CD4-positive, CD25-positive, alpha-beta regulatory T cell (primary cell): ENCODE measurements at places on chromosomes 4 and X.

GRCh38 chr4:17526695-17527477 lies 11.9 kb downstream of the CLRN2 start:
- H3K36me3 ChIP-seq, result no peaks in the 10 kb centered on the region
- no peaks in the 10 kb centered on the region for H3K4me1 ChIP-seq
- H3K4me3 ChIP-seq, result no peak overlapping the region
- H3K27me3 ChIP-seq, result peaks cover 2% of the 10 kb centered on the region
- no peak overlapping the region for H3K27ac ChIP-seq

GRCh38 chr4:12562021-12562420 lies 922.1 kb downstream of the RAB28 start:
- H3K27me3 ChIP-seq, result no peaks in the 10 kb centered on the region
- no peaks in the 10 kb centered on the region for H3K4me1 ChIP-seq
- H3K27ac ChIP-seq, result no peak overlapping the region
- no peak for DNase-seq
- no peaks in the 10 kb centered on the region for H3K36me3 ChIP-seq

DNA sequence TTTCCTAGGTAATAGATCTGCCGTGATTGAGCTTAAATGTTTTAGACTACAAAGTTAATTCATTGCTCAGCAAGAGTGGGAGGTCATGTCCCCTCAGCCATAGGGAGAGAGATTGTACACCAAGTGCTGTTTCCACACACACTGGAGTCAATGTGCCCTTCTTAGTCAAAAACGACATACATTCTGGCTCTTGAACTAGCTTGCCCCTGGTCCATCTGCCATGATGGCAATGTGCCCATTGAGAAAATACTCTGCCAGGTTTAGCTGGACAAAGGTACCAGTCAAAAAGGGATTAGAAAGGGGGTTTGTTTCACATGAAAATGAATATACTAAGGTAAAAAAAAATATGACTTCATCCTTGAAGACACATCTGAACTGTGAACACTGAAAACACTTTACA lies 377.1 kb upstream of the ADGRL3 start:
- H3K27me3 ChIP-seq, result no peaks in the 10 kb centered on the region
- no peak overlapping the region for H3K27ac ChIP-seq
- H3K4me1 ChIP-seq, result no peaks in the 10 kb centered on the region
- no peaks in the 10 kb centered on the region for H3K36me3 ChIP-seq

DNA sequence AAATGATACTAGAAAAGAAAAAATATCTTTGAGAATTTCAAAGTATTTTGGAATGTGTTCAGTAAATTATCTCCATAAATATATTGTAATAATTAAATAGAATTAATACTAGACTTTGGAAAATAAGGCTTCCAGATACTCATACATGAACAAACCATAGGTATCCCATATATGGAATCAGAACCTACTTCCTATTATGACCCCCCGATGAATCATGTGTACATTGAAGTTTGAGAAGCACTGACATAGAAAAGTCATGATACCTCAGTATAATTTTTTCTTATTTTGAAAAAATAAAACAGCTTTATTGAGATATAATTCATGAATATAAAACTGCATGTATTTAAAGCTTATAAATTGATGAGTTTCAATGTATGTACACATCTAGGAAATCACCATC lies 27.2 kb upstream of the SMARCA5 start:
- no peaks in the 10 kb centered on the region for H3K4me1 ChIP-seq
- no peaks in the 10 kb centered on the region for H3K36me3 ChIP-seq
- H3K27me3 ChIP-seq, result peaks cover 5% of the 10 kb centered on the region
- no peak overlapping the region for H3K27ac ChIP-seq

GRCh38 chr4:71266090-71266794 lies 72.6 kb upstream of the SLC4A4 start:
- no peak for DNase-seq
- H3K27ac ChIP-seq, result no peak overlapping the region
- no peaks in the 10 kb centered on the region for H3K4me1 ChIP-seq
- no peaks in the 10 kb centered on the region for H3K27me3 ChIP-seq

GRCh38 chr4:53186714-53187358 lies 179.0 kb downstream of the SCFD2 start:
- H3K4me1 ChIP-seq, result no peaks in the 10 kb centered on the region
- no peaks in the 10 kb centered on the region for H3K27me3 ChIP-seq
- H3K27ac ChIP-seq, result no peak overlapping the region
- no peaks in the 10 kb centered on the region for H3K36me3 ChIP-seq
- DNase-seq, result no peak
- H3K4me3 ChIP-seq, result no peak overlapping the region

DNA sequence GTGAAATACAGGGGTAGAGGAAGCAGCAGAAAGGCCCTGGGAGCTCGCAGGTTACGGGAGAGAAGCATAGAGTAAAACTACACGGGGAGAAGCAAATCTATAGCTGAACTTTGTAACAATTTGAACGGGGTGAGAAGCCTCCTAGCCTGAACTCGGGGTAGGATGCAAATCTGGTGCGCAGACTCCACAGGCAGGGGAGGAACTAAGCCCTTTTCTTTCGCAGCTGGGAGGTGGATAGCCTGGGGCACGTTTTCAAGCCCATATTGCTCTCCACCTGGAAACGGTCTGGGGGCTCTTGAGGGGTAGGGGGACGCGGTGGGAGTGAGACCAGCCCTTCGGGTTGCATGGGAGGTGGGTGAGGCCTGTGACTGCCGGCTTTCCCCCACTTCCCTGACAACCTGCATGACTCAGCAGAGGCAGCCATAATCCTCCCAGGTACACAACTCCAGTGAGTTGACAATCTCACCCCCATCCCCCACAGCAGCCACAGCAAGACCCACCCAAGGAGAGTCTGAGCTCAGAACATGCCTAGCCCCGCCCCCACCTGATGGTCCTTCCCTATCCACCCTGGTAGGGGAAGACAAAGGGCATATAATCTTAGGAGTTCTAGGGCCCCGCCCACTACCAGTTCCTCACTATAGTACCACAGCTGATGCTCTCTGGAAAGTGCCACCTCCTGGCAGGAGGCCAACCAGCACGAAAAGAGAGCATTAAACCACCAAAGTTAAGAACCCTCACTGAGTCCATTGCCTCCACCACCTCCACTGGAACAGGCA lies 29.9 kb downstream of the SOWAHB start:
- no peak for DNase-seq
- no peak overlapping the region for H3K27ac ChIP-seq
- H3K4me3 ChIP-seq, result no peak overlapping the region

DNA sequence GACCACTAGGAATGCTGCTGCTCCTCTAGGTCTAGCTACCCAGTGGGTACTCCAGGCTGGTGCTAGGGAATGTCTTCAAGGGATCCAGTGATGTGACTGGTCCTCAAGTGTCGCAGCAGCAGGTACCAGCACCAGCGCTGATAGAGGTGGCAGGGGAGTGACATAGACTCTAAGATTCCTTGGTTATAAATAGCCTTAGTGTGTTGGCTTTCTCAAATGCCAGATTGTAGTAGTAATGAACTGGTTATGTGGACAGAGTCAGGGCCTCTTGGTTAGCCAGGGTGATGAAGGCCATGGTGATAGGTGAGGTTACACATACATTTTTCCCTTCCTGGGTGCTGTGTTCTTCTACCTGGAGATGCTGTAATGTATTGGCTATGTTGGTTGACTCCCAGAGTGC lies 38.3 kb downstream of the DCLK2 start:
- H3K4me3 ChIP-seq, result no peak overlapping the region
- no peak overlapping the region for H3K27ac ChIP-seq

- no peaks in the 10 kb centered on the region for H3K36me3 ChIP-seq
- no peak overlapping the region for H3K4me3 ChIP-seq
- H3K4me1 ChIP-seq, result no peaks in the 10 kb centered on the region
- no peak for DNase-seq
- H3K27ac ChIP-seq, result no peak overlapping the region
Measured at GRCh38 chrX:10048076-10048475, 80.9 kb downstream of the CLDN34 start.

DNA sequence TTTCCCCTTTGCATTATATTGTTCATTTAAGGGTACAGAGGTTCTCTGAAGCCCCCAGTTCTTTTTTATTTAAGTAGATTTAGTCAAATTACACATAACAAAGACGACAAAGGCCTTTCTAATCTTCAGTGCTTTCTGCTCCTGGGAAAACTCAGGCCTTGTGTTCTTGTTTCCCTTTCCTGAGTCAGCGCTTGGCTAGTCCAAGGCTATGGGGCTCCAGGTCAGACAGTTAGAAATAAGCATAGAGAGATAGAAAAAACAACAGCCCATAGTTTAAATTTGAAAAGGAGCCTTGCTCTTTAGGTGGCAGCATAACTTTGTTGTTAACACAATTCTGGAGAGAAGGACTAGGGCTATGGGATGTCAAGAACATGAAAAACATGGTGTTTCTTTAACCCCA lies 97.3 kb downstream of the PPP1R2C start:
- no peak for DNase-seq
- H3K36me3 ChIP-seq, result no peaks in the 10 kb centered on the region
- H3K27me3 ChIP-seq, result no peaks in the 10 kb centered on the region
- H3K4me3 ChIP-seq, result no peak overlapping the region
- no peak overlapping the region for H3K27ac ChIP-seq

- no peak overlapping the region for H3K4me3 ChIP-seq
- no peaks in the 10 kb centered on the region for H3K27me3 ChIP-seq
- H3K4me1 ChIP-seq, result no peaks in the 10 kb centered on the region
- peaks cover 25% of the 10 kb centered on the region for H3K36me3 ChIP-seq
- DNase-seq, result no peak
Measured at GRCh38 chr4:48706736-48707135, 73.3 kb downstream of the FRYL start.

DNA sequence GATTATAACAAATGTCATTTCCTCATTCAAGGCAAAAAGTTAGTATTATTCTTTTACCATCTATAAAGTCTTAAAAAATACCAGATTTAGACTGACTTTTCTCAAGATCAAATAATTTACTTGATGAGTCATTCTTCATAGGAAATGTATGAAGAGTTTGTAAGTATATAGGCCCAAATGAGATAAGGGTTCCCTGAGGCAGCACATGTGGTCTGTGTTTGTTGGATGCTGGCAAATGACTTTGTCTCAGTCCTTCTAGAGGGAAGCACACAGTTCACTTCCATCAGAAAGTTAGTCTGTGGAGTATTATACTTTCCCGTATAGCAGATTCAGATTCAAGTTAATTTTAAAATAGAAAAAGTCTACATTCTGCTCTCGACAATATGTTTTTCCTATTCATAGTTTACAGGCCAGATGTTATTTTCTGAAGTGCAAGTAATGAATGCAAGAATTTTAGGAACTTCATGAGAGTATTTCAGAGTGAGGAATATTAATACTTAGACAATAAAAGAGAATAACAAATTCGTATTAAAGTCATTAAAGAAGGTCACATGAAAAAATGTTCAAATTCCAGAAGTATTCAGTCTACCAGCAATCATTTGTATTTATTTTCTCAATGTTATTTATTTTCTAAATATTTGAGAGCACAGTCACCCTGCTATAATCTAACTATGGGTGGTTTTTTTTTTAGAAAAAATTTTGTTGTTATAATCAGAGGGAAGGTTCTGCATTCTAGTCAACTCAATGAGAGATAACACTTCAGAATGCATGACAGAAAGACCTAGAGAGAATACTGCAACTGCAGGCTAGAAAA lies 601.8 kb upstream of the ZFP42 start:
- no peaks in the 10 kb centered on the region for H3K27me3 ChIP-seq
- no peaks in the 10 kb centered on the region for H3K4me1 ChIP-seq
- no peak overlapping the region for H3K27ac ChIP-seq

DNA sequence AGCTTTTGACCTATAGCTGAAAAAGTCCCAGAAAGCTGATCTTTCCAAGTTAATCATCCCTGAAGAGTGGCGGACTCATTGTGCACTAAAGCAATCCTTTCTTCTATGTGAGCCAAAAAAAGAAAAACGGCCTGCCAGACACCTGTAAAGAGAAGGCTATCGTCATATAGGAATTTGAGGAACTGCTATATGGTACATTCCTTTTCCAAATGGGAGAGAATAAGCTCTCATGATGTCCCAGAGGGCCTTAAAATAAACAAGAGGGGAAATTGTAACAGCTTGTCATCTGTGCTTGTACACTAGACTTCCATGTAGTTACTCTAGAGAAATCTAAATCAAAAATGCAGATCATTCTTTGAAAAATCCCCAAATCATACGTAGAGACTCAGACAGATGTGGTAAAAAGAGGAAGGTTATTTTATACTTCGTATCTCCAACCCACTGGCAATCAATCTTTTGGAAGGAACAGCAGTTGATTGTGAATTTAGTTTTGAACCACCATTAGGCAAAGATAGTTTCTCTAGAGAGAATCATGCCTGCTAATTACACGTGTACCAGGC lies 26.1 kb downstream of the GPR174 start:
- H3K27ac ChIP-seq, result peak overlapping the region; percentile 84
- H3K36me3 ChIP-seq, result peaks cover 23% of the 10 kb centered on the region
- H3K4me1 ChIP-seq, result peaks cover 64% of the 10 kb centered on the region
- no peak for DNase-seq
- no peaks in the 10 kb centered on the region for H3K27me3 ChIP-seq
- H3K4me3 ChIP-seq, result peak overlapping the region; percentile 52

- H3K27ac ChIP-seq, result peak overlapping the region; percentile 63
- H3K4me3 ChIP-seq, result no peak overlapping the region
- DNase-seq, result no peak
- no peaks in the 10 kb centered on the region for H3K36me3 ChIP-seq
- no peaks in the 10 kb centered on the region for H3K27me3 ChIP-seq
- H3K4me1 ChIP-seq, result peaks cover 6% of the 10 kb centered on the region
Measured at GRCh38 chr4:26131711-26132110, 189.1 kb upstream of the RBPJ start.

DNA sequence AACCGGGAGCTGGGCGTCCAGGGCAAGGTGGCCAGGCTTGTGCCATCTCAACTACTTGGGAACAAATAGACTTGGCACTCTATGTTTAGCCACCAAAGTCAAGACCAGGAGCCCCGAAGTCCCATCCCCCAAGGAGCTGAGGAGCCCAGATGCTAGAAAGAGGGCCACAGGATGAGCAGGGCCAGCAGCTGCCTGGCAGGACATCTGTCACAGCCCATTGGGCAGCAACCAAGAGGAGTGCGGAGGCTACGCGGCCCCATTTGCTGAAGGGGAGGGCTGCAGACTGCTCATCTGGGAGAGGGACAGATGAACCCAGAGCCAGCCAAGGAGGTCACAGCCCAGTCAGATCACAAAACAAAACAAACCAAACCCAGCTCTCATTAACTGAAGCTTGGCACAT lies 22.9 kb upstream of the SOWAHD start:
- no peaks in the 10 kb centered on the region for H3K4me1 ChIP-seq
- H3K27me3 ChIP-seq, result no peaks in the 10 kb centered on the region
- no peak overlapping the region for H3K4me3 ChIP-seq
- no peaks in the 10 kb centered on the region for H3K36me3 ChIP-seq

- no peak overlapping the region for H3K4me3 ChIP-seq
- DNase-seq, result no peak
- peaks cover 85% of the 10 kb centered on the region for H3K36me3 ChIP-seq
- H3K4me1 ChIP-seq, result peaks cover 11% of the 10 kb centered on the region
- no peak overlapping the region for H3K27ac ChIP-seq
Measured at GRCh38 chr4:2907706-2908293, 55.4 kb downstream of the NOP14 start.

- H3K27ac ChIP-seq, result no peak overlapping the region
- H3K4me3 ChIP-seq, result no peak overlapping the region
- H3K36me3 ChIP-seq, result no peaks in the 10 kb centered on the region
- H3K4me1 ChIP-seq, result no peaks in the 10 kb centered on the region
- no peaks in the 10 kb centered on the region for H3K27me3 ChIP-seq
Measured at GRCh38 chrX:105317117-105317516, 96.6 kb upstream of the TEX13A start.
